ENCODE measurements at places on chromosomes 3 and 15.

DNA sequence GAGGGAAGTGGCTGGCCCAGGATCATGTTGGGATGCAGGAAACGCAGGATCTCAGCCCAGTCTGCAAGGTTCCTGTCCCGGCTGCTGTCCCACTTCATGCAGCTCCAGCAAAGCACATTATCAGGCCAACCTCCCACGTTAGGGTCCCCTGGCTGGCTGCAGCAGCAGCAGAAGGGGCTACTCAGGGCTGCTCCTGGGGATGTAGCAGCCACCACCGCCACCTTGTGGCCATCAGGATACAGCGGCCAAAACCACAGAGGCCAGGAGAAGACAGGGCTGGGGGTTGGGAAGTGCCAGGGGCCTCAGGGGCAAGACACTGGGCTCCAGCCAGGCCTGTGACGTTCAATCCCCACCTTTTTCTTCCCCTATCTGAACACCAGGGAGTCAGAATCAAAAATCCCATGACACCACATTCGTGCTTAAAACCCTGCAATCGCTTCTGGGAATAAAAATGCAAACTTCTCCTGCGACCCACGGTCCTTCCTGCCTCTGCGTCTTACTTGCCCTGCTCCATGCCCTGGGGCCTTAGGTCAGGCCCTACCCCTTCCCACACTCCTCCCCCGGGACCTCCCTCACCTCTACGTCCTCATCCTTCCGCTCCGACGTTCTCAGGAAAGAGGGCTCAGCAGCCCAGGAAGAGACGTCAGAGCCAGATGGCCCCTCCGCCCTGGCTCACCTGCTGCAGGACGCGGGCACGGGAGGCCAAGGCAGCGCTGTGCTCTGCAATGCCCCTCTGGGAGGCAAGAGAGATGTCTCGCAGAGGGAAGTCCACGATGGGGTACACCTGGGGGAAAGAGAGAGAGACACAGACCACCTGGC is 21.5 kb downstream of the SSUH2 start:
- peak; percentile 70 for DNase-seq

DNA sequence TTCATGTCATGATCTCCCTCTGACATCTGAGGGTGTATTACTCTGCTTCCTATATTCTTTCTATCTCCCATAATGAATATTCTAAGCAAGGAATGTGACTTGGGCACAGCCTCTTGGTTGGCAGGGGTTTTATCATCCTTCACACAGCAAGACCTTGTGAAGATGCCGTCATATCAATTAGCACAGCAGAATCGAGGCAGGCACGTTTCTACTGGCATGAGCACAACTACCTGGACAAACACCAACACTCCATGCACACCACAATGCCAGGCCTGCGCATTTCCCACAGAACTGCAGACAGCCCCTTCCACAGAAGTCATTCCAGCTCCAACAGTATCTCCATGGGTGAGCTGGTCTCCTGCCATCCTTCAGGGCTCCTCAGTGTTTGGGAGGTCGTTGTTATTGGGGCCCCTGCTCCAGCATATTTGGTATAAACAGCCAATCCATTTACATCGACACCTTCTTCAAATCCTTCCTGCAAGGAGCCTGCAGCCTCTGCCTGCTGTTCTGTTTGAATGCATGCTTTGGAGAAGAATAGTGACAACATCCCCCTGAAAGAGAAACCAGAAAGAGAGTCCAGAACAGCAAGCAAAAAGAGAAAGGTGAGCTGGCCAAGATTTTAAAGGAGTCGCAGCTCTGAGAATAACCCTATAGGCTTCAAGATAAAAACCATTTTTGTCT is 275.5 kb downstream of the SHOX2 start:
- no peak for DNase-seq

GRCh38 chr3:156474560-156475389 is 80.1 kb downstream of the SSR3 start:
- DNase-seq: no peak

GRCh38 chr3:14836049-14836468 is 17.3 kb downstream of the FGD5 start:
- no peak for DNase-seq

DNA sequence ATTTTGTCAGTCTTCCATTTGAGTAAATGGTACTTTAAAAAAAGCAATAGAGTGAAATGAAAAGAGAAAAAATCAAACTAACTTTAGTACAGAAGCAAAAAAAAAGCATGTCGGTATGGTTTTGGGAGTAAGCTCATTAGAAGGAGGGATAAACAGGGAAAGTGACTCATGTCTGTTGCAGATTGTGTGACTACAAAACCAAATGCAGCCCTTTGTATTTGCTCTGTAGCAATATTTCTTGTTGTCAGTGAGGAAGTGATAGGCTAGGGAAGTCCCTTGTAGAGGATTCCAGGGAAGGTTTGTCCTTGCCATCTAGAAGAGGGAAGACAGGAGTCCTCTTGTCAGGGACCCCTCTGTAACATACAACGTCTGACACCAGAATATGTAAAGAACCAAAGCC is 150.5 kb upstream of the POU1F1 start:
- peak; percentile 26 for DNase-seq

All from fibroblast of skin of back (primary cell).